ENCODE measurements at places on chromosomes 4 and X. TPM values are rescaled to one million over a fixed set of nuclear protein-coding genes. Genes with fewer than 3 reads are reported as not detected.
A peak's percentile ranks its signal among the peaks of the same experiment; 100 is the strongest.

GAGE12F gene
- total RNA-seq, result not detected

ZNF157 gene
- not detected for total RNA-seq

PDZD4 gene
- 0.89 TPM for total RNA-seq

- DNase-seq, result no peak
These were observed 790.4 kb upstream of the GRID2 start for GRCh38 chr4:91513326-91513725.

- peak; percentile 59 for DNase-seq
These were observed 15.4 kb downstream of the HMGB2 start for GRCh38 chr4:173318648-173319211.

GRCh38 chrX:116009861-116010710, 160.5 kb upstream of the AGTR2 start:
- no peak for DNase-seq

GRCh38 chr4:4923201-4923600, 63.7 kb downstream of the MSX1 start:
- DNase-seq, result no peak

- DNase-seq, result no peak
These were observed 32.0 kb upstream of the SPON2 start for GRCh38 chr4:1204286-1204827.

DNA sequence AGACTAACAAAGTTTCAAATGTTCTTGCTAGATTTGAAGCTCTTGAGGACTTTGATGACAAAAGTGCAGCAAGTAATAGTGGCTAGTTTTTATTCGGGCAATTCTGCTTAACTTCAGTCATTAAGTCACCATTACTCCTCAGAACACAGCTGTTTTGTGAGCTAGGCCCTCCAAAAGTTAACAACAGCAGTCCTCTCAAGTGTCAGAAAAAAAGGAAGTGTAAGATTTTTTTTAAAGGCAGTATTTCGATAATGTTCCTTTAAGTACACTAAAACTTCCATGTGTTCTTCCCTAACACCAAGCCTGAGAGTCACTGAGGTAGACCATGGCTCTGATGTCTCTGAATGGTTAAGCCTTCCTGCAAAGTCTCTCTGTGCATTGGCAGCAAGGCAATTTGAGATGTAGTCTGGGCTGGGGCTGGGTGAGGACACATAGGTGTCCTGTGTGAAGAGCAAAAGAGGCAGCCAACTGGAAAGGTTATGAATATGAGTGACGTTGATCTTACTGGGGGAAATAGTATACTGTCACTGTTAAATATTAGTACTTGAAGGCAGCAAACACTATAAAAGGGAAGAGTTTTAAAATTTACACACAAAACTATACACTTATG, 174.0 kb upstream of the MAP3K15 start:
- DNase-seq, result no peak

DNA sequence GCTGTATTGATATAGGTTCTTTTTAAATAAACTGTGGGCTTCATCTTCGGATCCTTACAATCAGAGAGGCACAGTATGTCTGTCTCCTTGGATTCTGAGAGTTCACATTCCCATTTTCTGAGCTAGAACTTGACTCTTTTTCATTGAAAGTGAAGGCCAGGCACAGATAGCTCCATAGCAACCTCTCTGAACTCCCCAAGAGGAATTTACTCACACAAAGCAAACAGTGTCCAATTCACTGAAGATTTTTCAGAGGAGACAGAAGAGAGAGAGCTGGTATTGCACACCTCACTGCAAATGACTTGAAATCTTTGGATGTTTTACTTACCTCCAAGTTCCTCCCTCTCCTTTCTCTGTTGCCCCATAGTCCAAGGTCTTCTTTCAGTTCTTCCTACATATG, 130.9 kb upstream of the CASK start:
- DNase-seq, result no peak

- DNase-seq, result no peak
These were observed 19.6 kb upstream of the IL2 start for GRCh38 chr4:122476126-122476525.
